ENCODE measurements at places on chromosomes 2 and 18. TPM values are rescaled to one million over a fixed set of nuclear protein-coding genes. Genes with fewer than 3 reads are reported as not detected.

DNA sequence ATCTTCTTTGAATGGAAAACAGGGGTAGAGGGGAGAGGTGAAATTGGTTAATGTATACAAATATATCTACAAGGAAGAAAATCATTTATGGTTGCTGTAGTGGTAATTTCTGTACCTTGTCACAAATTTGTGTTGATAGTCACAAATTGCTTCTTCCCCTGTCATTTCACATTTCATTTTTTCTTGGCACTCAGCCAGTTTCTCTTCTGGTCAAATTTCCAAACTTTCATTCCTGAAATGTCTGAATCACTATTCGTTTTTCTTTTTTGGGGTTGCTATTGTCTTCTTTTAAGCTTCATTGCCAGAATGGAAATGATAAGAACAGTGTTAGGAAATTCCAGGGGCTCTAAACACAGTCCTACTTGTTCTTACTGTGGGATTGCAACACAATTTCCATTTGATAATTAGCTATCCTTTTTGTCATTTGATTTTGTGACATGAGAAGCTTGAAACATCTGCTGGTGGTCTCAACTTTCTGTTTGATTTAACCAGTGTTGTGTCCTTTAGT, 136.0 kb upstream of the GCFC2 start:
- no peak overlapping the region for H3K27ac ChIP-seq
- H3K27me3 ChIP-seq, result no peaks in the 10 kb centered on the region
- H3K4me1 ChIP-seq, result no peaks in the 10 kb centered on the region
- H3K36me3 ChIP-seq, result no peaks in the 10 kb centered on the region
- H3K4me3 ChIP-seq, result no peak overlapping the region
- no peak for DNase-seq

DNA sequence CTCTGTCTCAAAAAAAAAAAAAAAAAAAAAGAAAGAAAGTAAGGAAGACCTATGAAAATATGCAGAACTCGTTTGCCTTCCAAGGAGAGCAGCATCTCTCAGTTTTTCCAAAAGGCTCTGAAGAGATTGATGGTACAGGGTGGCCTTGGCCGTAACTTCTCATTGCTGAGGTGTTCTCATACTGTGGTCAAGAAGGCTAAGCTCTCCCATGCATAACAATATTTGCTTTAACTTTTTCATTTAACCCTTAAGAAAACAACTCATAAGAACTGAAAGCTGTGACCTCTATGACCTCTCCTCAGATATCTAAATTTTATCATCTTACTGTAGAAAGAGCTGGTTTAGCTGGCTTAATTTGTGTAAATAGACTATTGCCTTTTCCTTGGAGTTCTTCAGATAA, 37.1 kb upstream of the GATA6 start:
- no peaks in the 10 kb centered on the region for H3K27me3 ChIP-seq
- H3K36me3 ChIP-seq, result no peaks in the 10 kb centered on the region
- no peak overlapping the region for H3K27ac ChIP-seq
- no peaks in the 10 kb centered on the region for H3K4me1 ChIP-seq
- no peak overlapping the region for H3K4me3 ChIP-seq

DNA sequence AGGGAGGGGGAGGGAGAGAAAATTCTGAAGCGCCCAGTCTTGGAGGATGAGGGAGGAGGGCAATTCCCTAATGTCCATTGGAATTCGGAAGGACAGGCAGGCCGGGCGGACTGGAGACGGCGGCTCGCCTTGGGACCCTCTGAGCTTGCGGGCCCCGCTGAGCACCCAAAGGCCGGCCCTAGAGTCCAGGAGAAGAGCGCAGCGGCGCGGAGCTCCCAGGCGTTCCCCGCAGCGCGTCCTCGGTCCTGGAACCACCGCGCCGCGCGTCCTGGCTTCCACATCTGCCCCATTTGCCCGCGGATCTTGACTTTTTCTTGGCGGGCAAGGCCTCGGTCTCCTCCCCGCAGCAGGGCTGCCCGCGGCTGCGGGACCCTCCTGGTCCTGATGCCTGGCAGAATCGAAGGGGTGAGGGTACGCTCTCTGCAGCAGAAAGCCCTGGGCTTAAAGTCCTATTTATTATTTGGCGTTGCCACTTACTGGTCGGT, 675 bp upstream of the MLPH start:
- H3K36me3 ChIP-seq, result no peaks in the 10 kb centered on the region
- H3K27ac ChIP-seq, result peak overlapping the region; percentile 85
- no peak for DNase-seq
- H3K27me3 ChIP-seq, result peaks cover 26% of the 10 kb centered on the region
- peak overlapping the region; percentile 69 for H3K4me3 ChIP-seq

- H3K27ac ChIP-seq, result no peak overlapping the region
- H3K4me1 ChIP-seq, result peaks cover 7% of the 10 kb centered on the region
- no peak for DNase-seq
- H3K36me3 ChIP-seq, result peaks cover 8% of the 10 kb centered on the region
- no peak overlapping the region for H3K4me3 ChIP-seq
- no peaks in the 10 kb centered on the region for H3K27me3 ChIP-seq
Observed at GRCh38 chr2:44233450-44234128, 41.7 kb upstream of the SLC3A1 start.

DNA sequence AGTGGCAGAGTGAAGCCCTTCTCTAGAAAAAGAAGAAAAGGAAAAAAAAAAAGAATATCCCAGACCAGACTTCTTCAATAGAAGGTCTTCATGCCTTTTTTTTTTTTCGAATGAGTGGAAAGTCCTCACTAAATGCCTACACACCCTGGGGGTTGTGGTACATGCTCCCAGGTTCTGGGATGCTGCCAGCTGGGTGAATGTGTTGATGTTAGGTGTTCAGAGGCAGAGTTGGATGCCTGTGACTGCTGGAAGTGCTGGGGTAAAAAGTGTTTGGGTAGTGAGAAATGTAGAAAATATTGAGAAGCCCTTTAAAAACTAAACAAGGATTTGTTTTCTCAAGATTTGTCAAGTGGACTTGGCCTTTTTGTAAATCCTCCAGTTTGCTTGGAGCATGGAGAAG, 318.6 kb downstream of the SLC4A3 start:
- DNase-seq, result no peak
- no peak overlapping the region for H3K27ac ChIP-seq
- no peaks in the 10 kb centered on the region for H3K4me1 ChIP-seq
- H3K27me3 ChIP-seq, result no peaks in the 10 kb centered on the region

DNA sequence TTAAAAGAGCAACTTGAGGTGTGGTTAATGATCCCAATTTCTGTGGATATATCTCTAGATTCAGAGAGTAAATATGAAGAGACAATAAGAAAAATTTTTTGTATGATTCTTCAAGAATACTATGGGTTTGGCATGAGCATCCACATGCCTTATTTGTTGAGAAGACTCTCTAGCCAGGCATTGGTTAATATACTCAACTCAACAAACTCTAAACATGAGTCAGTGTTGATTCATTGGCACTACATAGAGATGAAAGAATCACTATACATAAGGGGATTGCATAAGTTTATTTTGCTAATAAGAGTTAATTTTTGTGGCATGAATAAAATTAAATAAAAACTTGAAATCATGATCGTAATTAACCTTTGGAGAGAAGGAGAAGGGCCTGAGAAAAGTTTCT, 930.2 kb upstream of the LRRTM1 start:
- no peak overlapping the region for H3K4me3 ChIP-seq
- H3K27me3 ChIP-seq, result no peaks in the 10 kb centered on the region
- H3K36me3 ChIP-seq, result no peaks in the 10 kb centered on the region
- no peak overlapping the region for H3K27ac ChIP-seq
- no peak for DNase-seq

The IAH1 gene
- total RNA-seq, result 42.6 TPM

All from lower lobe of right lung (tissue), 2 donors.